ENCODE measurements at places on chromosomes 13 and 19. TPM values are rescaled to one million over a fixed set of nuclear protein-coding genes. Genes with fewer than 3 reads are reported as not detected.

The MBD3L2 gene
- not detected for total RNA-seq

The ZNF98 gene
- not detected for total RNA-seq

The RDH8 gene
- total RNA-seq, result not detected

The CEACAM20 gene
- not detected for total RNA-seq

The GPR4 gene
- not detected for total RNA-seq

The DOCK6 gene
- total RNA-seq, result 0.27 TPM
